ENCODE measurements at places on chromosomes 6 and 20.

- no peak overlapping the region for H3K27ac ChIP-seq
- no peaks in the 10 kb centered on the region for H3K36me3 ChIP-seq
- H3K4me3 ChIP-seq = no peak overlapping the region
- DNase-seq = no peak
- H3K4me1 ChIP-seq = no peaks in the 10 kb centered on the region
- no peaks in the 10 kb centered on the region for H3K27me3 ChIP-seq
These were observed 172.1 kb upstream of the LRFN2 start for GRCh38 chr6:40759264-40759663.

- no peak overlapping the region for H3K4me3 ChIP-seq
- no peaks in the 10 kb centered on the region for H3K27me3 ChIP-seq
- no peak overlapping the region for H3K27ac ChIP-seq
These were observed 11.0 kb upstream of the ADAM33 start for GRCh38 chr20:3692706-3693294.

- H3K27ac ChIP-seq = no peak overlapping the region
- H3K4me1 ChIP-seq = no peaks in the 10 kb centered on the region
- H3K4me3 ChIP-seq = no peak overlapping the region
- H3K27me3 ChIP-seq = no peaks in the 10 kb centered on the region
These were observed 111.0 kb upstream of the NUP153 start for GRCh38 chr6:17817763-17818162.

DNA sequence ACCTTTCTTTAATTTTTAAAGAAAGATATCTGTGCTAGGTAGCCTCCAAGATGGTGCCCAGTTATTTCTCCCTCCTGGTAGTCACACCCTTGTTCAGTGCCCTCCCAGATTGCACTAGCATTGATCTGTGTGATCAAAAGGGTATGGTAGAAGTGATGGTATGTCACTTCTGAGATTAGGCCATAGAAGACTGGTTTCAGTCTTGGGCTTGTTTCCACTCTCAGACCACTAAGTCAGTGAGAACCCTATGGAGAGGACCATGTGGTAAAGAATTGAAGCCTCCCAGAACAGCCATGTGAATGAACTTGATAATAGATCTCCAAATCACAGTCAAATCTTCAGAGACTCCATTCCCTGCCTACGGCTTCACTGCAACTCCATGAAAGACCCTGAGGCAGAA is 57.3 kb downstream of the THEMIS start:
- H3K4me1 ChIP-seq = no peaks in the 10 kb centered on the region
- no peak overlapping the region for H3K4me3 ChIP-seq
- H3K27me3 ChIP-seq = no peaks in the 10 kb centered on the region
- no peaks in the 10 kb centered on the region for H3K36me3 ChIP-seq
- H3K27ac ChIP-seq = no peak overlapping the region

GRCh38 chr20:41214202-41214601 is 76.9 kb downstream of the PLCG1 start:
- H3K4me1 ChIP-seq = no peaks in the 10 kb centered on the region
- no peak overlapping the region for H3K4me3 ChIP-seq
- DNase-seq = no peak
- H3K36me3 ChIP-seq = no peaks in the 10 kb centered on the region

DNA sequence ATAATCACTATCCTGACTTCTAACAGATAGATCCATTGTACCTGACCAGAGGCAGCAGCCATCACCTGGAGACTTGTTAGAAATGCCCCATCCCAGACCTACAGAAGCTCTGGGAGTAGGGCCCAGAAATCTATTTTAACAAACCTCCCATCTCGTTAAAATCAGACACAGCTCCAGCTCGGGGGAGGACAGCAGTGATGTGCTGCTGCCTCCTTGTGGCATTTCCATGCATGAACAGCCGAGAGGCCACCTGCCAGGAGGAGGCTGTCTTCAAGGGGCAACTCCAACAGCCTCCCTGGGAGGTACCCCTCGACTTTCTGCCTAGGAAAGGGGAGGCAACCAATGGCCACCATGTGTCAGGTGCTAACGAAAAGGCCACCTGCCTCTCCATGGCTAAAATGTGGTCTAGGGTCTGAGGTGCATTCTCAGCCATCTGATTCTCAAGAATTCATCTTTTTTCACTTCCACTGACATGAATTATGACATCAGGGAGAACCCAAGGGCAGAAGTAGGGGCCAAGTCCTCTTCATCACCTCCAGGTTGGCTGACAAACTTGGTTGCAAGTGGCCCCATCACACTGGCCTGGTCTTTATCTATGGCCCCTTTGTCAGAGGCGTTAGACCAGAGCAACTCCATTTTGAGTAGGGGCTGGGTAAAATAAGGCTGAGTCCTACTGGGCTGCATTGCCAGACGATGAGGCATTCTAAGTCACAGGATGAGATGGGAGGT is 12.2 kb upstream of the KCNK15 start:
- H3K27ac ChIP-seq = no peak overlapping the region
- no peaks in the 10 kb centered on the region for H3K27me3 ChIP-seq
- H3K4me1 ChIP-seq = peaks cover 15% of the 10 kb centered on the region
